Endothelial cell of coronary artery (primary cell): ENCODE measurements at places on chromosomes 7 and 10. TPM values are rescaled to one million over a fixed set of nuclear protein-coding genes. Genes with fewer than 3 reads are reported as not detected.

Gene ZNF804B
- under 0.01 TPM in 1 of 2 replicates, not detected in the other for total RNA-seq

Gene ELN
- total RNA-seq = 0.09 and 1.6 TPM in 2 replicates

Gene MAT1A
- total RNA-seq = not detected in 2 replicates

Gene BMI1
- total RNA-seq = 27.5 and 32.9 TPM in 2 replicates

Gene EZH2
- total RNA-seq = 8.0 and 16.4 TPM in 2 replicates

Gene LHFPL3
- not detected in 2 replicates for total RNA-seq

Gene SEMA3D
- total RNA-seq = 1.4 and 2.4 TPM in 2 replicates

Gene SORBS1
- total RNA-seq = 0.28 and 0.54 TPM in 2 replicates

Gene NUTM2B
- total RNA-seq = 0.09 TPM in 2 replicates

Gene PILRB
- 4.1 and 14.6 TPM in 2 replicates for total RNA-seq

Gene PPIF
- total RNA-seq = 16.0 and 17.3 TPM in 2 replicates

Gene MKRN1
- 49.0 and 59.7 TPM in 2 replicates for total RNA-seq

Gene ANKRD1
- 667 and 960 TPM in 2 replicates for total RNA-seq

Gene ADAM8
- total RNA-seq = 0.18 and 0.75 TPM in 2 replicates

Gene WASL
- total RNA-seq = 7.7 and 11.7 TPM in 2 replicates

Gene IFIT1B
- not detected in 2 replicates for total RNA-seq

Gene NXPH1
- total RNA-seq = not detected in 2 replicates

Gene PRKCQ
- total RNA-seq = 0.75 and 0.81 TPM in 2 replicates
